ENCODE measurements at places on chromosomes 11 and 22.

GRCh38 chr11:73838443-73839122, 38.1 kb downstream of the COA4 start:
- DNase-seq = no peak

DNA sequence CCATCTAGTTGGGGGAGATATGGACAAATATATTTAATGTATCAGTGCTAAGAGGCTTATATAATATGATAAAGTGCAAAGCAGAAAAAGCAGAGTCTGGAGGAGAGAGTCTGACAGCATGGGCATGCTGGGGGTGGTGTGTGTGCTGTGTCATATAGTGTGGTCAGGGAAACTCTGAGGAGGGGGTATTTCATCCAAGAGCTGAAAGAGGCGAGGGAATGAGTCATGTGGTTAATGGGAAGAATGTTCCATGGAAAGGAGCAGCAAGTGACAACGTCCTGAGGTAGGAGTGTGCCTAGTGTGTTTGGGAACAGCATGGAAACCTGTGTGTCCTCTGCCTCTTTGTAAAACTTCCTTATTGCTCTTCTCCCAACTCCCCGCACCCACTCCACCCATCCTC, 38.0 kb downstream of the EIF3F start:
- no peak for DNase-seq

GRCh38 chr11:1796413-1797011, 32.8 kb upstream of the CTSD start:
- no peak for DNase-seq

DNA sequence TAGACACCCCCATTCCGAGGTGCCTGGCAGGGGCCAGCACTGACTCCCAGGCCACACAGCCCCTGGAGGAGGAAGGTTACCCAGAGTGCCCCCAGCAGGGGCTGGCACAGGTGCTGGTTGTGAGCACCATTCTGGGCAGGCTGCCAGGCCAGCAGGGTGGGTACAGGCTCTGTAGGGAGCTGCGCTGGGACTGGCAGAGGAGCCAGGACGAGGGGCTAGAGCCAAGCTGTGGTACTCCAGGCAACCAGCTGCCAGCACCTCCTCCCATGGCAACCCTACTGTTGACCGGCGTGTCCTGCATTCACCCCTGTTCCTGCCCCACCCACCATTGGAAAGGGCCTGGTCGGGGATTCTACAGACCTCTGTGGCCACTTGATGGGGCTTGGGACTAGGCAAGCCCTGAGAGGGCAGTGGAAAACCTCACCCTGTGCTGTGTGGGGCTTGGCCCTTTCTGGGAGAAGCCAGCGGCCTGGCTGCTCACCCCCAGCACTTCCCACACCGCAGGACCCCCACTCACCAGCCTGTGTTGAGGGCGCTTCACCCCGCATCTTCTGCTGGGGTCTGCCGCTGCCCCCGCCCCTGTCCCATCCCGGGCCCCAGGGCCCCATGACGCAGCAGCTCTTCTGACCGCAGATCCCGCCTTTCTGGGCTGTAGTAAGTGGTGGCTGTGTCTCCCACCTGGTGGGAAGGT, 1.9 kb downstream of the CLDN5 start:
- DNase-seq = no peak

- no peak for DNase-seq
Measured at GRCh38 chr22:24810043-24810749, 4.2 kb downstream of the SGSM1 start.

GRCh38 chr11:79404325-79404724, 36.5 kb downstream of the TENM4 start:
- DNase-seq = no peak

- DNase-seq = no peak
Measured at GRCh38 chr11:113242767-113243397, 71.5 kb upstream of the TTC12 start.

GRCh38 chr11:17720796-17721171, 1.4 kb downstream of the MYOD1 start:
- no peak for DNase-seq

GRCh38 chr11:118213201-118213600, 11.6 kb downstream of the JAML start:
- DNase-seq = no peak

- DNase-seq = no peak
Measured at GRCh38 chr11:69472541-69473275, 8.8 kb upstream of the LINC01488 start.

GRCh38 chr22:48619721-48620120, 1208.0 kb downstream of the BRD1 start:
- no peak for DNase-seq

DNA sequence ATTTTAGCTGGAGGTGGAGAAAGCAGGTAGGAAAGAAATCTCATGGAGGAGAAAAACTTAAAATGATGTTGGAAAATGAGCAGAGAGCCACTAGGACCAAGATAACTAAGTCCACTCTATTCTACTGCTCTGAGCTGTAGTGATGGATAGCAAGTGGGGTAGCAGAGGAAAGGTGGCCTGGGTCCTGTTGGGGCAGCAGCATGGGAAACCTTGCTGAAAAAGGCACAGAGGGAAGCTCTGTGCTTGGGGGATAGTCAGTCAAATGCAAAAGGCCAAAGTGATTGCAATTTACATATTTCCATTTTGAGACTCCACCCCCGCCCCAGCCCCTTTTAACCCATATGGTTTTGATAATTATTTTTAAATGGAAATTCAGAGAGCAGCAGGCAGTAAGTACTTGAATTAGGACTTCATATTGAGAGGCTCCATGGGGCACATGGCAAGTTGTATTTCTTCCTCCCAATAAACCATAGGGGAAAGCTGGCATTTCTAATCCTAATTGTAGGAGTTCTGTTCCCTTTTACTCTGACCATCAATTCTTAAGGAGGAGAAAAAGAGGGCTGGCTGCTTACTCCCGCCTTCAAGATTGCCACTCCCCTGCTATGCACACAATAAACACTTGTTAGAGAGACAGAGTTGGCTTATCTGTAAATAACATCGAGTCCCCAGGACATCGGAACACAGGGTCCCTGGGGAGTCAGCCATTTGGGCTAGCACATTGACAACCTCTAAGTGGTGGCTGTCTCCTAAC, 1341.5 kb upstream of the TENM4 start:
- DNase-seq = no peak

- no peak for DNase-seq
Measured at GRCh38 chr22:25829237-25829636, 87.2 kb downstream of the MYO18B start.
